ENCODE measurements at places on chromosomes 5 and 9.

GRCh38 chr5:148699028-148699427, 44.7 kb upstream of the HTR4 start:
- DNase-seq, result no peak

DNA sequence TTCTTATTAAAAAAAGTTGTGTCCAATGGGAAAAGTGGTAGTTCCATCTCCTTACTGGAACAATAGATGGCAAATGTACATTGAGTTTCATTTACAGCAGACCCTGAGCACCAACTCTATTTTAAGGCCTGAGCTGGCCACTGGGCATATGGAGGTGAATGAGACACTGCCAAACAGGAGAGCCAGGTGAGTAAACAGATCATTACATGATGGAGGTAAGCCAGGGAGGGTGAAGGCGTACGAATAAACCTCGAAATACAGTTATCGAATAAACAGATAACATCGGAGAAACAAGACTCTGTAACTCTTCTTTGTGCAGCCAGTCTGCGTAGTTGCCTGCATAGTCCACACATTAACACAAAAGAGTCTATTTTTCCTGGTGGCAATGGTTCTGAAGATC, 446.4 kb upstream of the KLF4 start:
- no peak for DNase-seq

DNA sequence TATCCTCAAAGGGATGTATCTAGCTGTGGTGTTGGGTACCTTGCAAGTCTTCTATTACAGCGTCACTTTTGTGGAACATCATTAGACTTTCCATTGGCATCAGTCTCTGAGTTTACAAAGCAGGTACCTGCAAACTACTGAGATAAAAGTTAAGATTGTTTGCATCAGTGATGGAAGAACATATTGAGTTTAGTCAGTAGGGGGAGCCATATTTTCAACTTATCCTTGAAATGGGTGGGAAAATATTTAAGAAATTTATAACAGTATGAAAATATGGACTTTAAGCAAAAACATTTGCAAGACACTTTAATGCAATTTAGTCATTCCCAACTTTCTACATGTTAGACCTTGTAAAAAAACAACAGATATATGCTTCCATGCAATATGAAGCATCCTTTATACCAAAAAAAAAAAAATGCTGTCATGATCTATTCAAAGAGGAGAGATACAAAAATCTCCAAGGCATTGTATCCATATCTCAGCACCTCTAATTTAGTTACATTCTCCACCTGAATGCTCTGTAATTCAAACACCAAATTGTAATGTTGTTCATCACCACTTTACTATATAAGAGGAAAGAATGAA, 98.6 kb upstream of the ADAMTS19 start:
- no peak for DNase-seq

- DNase-seq, result peak; percentile 71
Measured at GRCh38 chr9:137049544-137050449, 3.8 kb upstream of the NPDC1 start.

DNA sequence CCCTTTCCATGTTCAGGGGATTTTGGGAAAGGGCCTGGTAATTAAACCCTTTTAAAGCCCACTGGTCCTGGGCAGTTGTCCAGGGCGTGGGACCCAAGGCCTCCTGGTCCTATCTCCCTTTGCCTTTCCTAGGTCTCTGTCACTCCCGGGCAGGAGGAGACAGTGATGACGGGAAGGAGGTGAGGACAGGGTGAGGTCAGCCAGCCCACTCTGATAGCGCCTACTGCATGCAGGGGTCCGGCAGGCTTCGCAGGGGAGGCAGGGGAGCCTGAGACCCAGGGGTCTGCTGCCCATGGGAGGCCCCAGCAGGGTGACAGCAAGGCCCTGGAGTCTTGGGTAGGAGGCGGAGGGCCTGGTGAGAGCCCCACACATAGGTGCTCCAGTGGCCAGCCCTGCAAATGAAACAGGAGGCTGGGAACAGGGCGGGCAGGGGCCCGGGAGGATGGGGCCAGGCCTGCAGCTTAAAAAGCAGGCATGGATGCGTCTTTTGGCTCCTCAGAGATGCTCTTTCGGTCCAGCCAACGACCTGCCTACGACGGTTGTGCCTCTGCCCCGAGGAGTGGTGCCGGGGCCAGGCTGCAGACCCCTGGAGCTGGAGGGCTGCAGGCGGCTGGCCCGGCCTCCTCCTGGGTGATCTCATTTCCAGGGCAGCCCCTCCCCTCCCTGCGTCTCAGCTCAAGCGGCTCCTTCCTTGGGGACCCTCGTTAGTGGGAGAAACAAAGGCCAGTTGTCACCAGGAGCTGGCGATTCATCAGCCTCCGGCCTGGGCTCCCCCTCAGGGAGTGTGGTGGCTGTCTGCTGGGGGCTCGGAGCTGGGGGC, 6.7 kb upstream of the RXRA start:
- no peak for DNase-seq

GRCh38 chr5:1264211-1264610, 30.7 kb downstream of the TERT start:
- no peak for DNase-seq

DNA sequence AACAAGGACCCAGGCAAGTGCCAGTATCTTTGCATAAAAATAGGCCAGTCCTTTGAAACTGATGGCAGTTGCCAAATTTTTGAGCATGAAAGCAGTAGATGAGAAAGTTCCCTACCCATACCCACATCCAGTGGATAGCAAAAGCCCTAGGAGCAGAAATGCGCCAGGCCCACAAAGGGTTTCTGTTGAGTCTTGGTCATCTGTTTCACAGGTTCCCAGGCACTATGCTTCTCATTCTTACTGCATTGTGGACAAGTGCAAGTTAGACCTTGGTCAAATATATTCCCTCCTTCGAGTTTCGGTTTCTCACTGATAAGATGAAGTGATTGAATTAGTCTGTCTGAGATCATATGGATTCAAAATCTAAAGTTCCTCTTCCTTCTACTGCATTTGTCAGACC, 152.3 kb downstream of the NR3C1 start:
- no peak for DNase-seq

DNA sequence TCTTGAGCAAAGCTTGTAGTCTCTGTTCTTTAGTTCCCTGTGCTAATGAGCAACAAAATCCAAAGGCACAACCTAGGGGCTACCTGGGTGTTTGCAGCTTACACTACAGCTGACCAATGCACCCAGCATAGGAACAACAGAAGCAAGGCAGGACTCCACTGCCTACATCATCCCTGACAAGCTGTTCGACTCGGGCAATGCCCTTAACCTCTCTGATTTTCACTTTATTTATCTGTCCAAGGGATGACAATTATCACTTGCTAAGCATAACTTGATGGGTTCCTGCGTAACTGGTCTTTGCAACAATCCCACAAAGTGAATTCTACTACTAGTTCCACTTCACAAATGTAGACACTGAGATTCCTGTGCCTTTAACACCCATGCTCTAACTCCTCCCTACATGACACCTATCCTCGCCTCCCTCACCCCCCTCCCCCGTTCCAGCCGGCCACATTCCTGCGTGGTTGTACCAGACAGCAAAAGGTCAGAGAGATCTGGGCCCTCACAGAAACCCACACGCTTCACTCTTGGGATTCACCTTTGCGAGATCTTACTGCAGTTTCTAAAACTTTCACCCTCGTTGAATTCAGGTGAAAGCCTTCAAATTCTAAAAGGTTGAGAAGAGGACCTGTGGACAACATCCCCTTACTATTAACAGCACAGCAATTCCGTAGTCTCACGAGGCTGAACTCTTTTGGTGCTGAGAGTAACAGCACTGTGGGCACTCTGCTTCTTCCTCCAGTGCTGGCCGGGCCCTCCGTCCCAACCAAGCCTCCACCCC, 995 bp downstream of the IPPK start:
- DNase-seq, result peak; percentile 59

- DNase-seq, result no peak
Measured at GRCh38 chr9:114413861-114414301, 26.1 kb upstream of the AKNA start.

- DNase-seq, result no peak
Measured at GRCh38 chr5:112534611-112535255, 115.7 kb upstream of the EPB41L4A start.

- no peak for DNase-seq
Measured at GRCh38 chr5:8019719-8020218, 150.8 kb downstream of the MTRR start.

DNA sequence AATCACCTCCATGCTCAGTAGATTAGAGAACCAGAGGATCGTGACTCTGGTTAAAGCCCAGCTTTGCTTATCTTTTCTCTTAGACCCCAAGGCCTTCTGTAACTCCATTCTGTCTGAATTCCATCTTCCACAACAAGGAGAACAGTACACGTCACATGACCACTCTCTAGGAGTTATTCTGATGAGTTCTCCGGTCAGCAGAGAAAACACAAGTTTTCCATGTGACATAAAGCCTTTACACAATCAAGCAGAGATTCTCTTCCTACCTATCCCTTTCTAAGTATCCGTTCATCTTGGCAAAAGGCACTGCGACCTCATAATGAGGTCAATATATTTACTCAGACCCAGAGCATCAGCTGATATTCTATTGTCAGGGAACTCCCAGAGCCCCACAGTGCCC, 112.3 kb downstream of the TRPM6 start:
- DNase-seq, result no peak

DNA sequence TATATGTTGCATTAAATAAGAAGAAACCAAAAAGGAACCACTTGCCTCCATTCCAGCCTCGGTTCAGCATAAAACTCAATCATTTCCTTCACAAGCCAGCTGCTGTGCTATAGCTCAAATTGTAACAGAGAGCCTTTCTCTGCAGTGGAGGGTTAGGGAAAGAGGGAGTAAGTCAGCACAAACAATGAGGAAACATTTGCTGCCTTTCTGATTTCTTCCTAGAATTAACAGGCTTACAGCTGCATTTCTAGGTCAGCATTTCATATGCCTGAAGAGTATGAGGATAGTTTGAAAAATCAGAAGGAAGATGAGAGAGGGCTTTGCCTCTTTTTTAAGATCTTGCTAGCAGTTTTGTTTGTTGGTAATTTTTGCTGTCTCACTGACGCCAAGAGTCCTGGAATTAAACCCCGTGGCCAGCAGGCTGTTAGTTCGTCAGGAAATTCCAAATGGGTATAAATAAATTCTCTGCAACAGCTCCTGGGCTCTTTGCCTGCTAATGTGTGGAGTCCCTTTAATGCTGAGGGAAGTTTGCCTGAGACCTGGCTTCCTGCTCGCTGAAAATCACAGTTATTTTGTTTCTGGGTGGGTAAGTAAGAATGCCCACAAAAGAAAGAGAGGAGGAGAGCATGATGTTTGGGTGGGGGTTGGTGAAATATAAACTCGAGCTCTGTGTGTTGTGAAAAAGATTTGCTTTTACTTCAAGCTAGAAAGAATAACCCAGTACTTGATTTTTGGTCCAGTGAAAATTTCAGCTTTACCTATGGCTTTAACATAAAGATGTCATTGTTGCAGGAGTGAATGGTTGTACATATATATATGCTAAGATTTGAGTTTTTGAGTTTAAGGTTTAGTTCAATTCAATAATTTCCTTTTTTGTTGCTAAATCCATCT, 148.1 kb upstream of the DMRT1 start:
- DNase-seq, result no peak

DNA sequence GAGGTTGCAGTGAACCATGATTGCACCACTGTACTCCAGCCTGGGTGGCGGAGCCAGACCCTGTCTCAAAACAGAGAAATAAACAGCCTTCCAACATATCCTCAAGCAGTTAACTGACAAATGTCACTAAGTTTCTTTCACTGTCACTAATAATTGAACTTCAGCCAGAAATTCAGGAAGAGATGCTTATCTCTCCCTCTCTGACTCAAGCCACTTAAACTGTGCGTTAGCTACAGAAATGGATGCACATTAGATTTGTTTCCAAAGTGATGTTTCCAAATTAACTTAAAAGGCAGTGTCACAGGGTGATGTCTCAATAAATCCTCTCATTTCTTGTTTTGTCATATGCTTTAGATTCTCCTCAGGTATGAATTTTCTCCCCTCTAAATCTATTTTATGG, 164.9 kb downstream of the KDM4C start:
- DNase-seq, result no peak

- no peak for DNase-seq
Measured at GRCh38 chr5:140133514-140134167, 7.9 kb downstream of the IGIP start.

- no peak for DNase-seq
Measured at GRCh38 chr5:132756542-132756941, 9.3 kb downstream of the CCNI2 start.

- no peak for DNase-seq
Measured at GRCh38 chr5:75890546-75890945, 173.3 kb upstream of the POC5 start.

DNA sequence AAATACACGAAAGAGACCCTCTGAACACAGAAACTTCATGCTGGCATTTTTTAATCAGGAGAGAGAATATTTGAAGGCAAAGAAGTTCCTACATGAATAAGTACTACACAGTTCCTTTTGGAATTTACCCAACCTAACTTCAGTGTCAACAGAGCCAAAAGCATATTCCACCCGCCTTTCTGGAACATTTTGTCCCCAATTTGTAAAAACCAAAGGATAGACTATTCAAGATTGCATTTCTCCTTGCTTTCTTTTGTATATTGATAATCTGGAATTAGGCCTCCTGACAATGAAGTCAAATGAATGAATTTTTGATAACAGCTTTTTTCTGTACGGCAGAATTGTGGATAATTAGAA, 39.4 kb upstream of the TRAF1 start:
- DNase-seq, result no peak

GRCh38 chr5:139133282-139133681, 64.9 kb downstream of the SIL1 start:
- no peak for DNase-seq

DNA sequence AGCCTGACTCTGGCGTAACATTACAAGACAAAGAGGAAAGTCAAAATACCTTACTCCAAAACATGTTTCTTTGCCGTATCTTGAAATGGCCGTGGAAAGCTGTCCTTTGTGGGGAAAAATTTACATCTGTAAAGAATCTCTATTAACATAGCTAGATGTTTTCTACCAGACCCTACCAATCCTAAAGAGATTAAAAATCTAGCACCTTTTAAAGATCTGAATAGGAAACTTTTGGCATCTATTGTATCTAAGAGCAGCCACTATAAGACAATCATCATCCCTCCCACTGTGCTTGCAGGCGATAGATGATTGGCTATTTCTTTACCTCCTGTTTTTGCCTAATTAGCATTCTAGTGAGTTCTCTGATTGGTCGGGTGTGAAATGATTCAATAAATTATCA, 82.5 kb upstream of the SNCAIP start:
- DNase-seq, result no peak

DNA sequence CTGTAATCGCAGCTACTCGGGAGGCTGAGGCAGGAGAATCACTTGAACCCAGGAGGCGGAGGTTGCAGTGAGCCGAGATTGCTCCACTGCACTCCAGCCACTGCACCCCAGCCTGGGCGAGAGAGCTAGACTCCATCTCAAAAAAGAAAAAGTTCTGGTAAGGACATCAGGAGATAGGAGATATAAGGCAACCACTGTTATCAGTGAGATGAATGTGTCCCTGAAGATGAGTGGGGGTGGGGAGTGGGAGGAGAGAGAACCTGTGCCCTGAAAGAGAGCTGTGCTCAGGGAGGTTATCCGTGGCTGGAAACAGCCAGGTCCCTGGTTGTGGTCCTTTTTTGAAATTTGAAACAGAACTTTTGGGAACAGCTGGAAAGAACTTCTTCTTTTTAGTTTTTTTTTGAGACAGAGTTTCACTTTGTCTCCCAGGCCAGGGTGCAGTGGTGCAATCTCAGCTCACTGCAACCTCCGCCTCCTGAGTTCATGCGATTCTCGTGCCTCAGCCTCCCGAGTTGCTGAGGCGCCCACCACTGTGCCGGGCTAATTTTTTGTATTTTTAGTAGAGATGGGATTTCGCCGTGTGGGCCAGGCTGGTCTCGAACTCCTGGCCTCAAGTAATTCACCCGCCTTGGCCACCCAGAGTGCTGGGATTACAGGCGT, 2.6 kb downstream of the PTPA start:
- no peak for DNase-seq
